Activated naive CD4-positive, alpha-beta T cell treated with anti-CD3 and anti-CD28 coated beads, Interleukin-2, amount 50 U/mL, for 16 hours (primary cell): ENCODE measurements at places on chromosomes 4 and X.

DNA sequence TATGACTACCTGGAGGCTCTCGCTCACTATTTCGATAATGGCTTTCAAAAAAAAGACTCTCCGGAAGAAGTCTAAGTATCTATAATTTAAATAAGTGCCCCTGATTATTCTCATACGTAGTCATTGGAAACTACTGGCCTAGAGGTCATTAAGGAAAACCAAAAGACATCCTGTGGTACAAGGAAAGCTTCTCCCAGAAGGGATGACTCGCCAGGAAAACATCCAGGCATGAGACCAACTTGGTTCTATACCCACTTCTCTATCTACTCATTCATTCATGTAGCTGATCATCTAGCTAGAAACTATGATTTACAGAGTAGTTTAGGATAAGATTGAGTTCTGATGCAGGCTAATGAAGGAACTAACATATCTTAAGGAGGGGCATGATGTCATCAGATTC, 37.7 kb downstream of the SOX3 start:
- DNase-seq, result no peak

DNA sequence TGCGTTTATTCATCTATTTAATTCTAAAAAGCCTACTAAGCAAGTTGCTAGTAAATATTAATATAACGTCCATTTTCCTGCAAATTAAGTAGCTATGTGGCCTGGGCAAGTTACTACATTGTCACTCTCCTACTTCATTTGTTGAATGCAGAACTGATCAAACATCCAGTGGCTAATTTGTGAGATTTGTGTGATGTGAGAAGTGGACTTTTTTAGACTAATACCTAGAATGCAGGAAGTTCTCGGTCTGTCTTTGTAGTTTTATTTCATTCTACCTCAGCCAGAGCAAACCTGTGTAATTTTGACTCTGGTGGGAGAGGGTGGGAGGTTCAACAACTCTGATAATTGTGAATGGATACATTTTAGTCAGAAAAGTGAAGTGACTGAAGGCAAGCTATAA, 840 bp downstream of the GUF1 start:
- no peak for DNase-seq

DNA sequence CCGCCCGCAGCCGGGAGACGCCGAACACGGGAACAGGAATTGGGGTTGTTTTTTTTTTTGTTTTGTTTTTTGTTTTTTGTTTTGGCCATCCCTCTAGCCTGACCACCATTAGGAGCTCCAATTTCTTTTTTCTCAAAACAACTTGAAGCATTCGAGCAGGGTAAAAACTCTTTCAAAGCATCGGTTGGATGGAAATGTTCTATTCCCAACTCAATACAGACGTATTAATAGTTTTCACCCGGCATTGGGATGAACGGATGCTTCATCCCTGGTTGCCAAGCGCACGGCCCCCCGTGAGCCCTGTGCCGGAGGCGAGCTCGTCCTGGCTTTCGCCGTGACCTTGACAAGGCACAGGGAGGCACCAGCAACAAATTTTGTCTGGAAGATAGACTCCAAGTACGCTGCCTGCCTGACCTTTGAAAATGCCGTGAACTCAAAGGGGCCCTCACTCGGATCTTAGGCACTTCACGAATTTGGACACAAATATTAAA, 352 bp upstream of the MAP3K15 start:
- DNase-seq, result no peak

DNA sequence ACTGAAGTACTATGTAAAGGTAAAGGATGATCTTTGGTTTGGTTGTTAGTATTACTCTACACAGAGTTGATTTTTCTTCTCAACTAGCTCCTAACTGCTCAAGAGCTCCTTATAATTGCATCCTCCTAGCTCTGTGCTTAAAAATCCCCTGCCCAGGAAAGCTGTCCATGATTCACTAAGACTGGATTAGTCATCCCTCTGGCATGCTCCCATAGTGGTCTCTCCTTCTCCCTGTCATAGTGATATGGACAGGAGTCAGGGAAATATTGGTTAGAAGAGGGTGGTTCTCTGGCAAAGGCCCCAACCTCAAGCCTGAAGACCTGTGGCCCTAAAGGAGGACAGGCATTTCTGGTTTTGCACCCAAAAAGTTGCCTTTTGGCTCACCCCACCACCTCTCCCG, 242.3 kb upstream of the KCNIP4 start:
- DNase-seq, result no peak
